ENCODE measurements at places on chromosomes 2 and 18.

GRCh38 chr2:170277951-170278350 is 100.0 kb downstream of the MYO3B start:
- DNase-seq: no peak

DNA sequence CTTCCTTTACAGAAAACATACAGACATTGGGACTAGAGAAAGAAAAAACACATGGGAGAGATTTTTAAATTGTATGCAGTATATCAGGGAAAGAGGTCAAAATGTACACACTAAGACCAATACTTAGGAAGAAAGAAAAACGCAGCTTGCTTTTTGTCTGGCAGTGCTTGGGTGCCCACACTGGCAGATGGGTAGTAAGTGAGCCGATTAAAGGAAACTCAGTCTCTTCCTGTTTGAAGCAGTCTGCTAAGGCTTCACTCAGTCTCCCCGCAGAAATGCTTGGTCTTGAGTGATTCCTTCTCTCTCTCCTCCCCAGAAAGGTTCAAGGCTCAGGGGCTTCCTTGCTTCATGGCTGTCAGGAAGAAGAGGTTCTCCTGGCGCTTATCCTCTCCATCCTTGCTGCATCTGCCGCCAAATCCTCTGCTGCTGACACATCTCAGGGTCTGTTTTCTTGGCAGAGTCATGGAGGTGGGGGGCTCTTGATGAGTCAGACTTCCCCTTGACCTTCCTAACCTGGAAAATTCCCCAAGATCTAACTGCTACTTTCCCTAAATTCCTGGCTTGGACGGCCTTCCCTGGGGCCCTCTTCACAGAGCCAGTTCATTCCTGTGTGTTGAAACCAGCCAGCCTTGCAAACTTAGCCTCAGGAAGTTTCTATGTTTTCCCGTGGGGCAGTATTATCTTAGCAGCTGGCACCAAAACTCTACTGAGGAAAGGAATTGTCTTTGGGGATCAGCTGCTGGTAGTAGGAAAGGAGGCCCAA is 10.5 kb upstream of the TMSB10 start:
- peak; percentile 32 for DNase-seq

- no peak for DNase-seq
Measured at GRCh38 chr18:58038063-58038462, 6.0 kb upstream of the NEDD4L start.

DNA sequence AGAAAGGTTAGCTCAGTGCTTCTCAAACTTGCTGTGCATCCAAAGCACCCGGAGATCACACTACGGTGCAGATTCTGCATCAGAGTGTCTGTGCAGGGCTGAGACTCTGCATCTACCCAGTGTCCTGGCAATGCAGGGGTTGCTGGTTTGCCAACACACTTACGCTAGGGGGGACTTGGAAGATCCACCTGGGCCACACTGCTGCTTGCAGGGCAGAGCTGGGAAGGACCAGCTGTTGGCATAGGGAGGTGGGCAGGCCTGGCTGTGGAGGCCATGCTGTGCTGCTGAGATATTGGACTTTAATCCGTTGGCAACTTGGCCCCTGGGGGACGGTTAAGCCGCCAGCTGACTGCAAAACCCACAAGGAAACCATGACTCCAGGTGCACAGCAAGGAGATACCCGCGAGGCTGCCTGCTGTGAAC is 397.6 kb upstream of the HS6ST1 start:
- DNase-seq: no peak

DNA sequence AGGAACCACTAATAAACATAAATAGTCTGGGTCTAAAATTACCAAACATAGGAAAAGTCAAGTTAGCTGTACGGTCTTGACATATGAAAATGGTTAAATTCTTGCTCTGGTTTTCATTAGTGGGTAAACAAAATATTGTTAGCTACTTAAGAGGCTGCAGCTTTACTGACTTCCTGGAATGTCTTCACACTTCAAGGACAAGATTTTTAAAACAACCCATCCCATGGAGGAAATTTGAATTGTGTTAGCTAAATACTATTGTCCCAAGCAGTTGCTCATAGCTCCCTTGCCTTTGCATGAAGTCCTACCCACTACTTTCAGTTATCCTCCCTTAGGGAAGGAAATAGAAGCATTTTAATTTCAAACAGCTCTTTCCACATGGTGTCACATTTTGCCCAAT is 128.5 kb downstream of the EPHA4 start:
- no peak for DNase-seq

- peak; percentile 74 for DNase-seq
Measured at GRCh38 chr18:812376-813171, 532 bp upstream of the YES1 start.

GRCh38 chr2:39304200-39304599 is 60.4 kb upstream of the CDKL4 start:
- no peak for DNase-seq

- no peak for DNase-seq
Measured at GRCh38 chr2:236659758-236660150, 90.1 kb downstream of the ACKR3 start.

GRCh38 chr2:239461291-239462190 is 60.7 kb upstream of the HDAC4 start:
- no peak for DNase-seq

- no peak for DNase-seq
Measured at GRCh38 chr2:195406886-195407603, 250.0 kb upstream of the SLC39A10 start.

DNA sequence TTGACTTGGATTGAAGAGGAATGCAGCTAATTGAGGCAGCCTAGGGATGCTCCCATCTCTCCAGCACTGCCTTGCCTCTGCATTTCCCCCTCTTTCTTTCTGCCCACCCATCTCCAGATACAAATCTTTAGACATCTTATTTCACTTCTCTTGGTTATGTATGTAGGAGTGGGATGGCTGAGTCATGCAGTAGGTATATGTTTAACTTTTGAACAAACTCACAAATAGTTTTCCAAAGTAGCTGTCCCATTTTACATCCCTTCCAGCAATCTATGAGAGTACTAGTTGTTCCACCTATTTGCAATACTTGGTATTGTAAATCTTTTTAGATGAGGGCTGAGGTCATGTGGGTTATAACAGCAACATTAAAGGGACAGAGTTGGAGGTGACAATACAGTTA is 329.9 kb downstream of the DYSF start:
- no peak for DNase-seq

- DNase-seq: no peak
Measured at GRCh38 chr2:228509021-228509420, 327.5 kb upstream of the SPHKAP start.

- DNase-seq: no peak
Measured at GRCh38 chr2:105754994-105755393, 10.3 kb downstream of the NCK2 start.

GRCh38 chr18:39274535-39274934 is 1708.9 kb upstream of the CELF4 start:
- DNase-seq: peak; percentile 1

- DNase-seq: peak; percentile 60
Measured at GRCh38 chr2:236946871-236947270, 138.8 kb upstream of the COPS8 start.

DNA sequence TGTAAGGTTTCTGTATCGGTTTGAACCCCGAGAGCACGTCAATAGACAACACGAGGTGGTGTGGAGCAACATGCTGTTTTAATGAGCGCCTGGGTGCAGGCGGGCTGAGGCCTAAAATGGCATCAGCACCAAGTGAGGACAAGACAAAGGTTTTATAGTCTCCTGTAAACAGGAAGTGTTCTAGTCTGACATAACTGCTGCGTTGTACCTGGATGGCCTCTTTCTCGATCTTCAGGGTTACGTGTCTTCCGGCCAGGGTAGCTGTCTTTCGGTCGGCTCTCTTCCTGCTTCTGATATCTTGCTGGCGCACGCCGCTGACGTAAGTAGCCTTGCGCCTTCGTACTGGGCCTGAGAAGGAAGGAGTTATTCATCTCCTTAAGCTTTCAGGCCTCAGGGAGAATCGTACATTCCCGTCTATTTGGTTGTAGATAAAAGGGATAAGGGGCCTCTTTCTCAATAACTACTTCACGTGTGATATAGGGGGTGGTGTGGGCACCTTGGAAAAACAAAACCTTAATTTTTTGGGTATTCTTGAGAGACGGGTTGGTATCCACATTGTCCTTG is 53.5 kb downstream of the KYNU start:
- DNase-seq: no peak

GRCh38 chr2:104703669-104704068 is 150.2 kb upstream of the POU3F3 start:
- DNase-seq: no peak

DNA sequence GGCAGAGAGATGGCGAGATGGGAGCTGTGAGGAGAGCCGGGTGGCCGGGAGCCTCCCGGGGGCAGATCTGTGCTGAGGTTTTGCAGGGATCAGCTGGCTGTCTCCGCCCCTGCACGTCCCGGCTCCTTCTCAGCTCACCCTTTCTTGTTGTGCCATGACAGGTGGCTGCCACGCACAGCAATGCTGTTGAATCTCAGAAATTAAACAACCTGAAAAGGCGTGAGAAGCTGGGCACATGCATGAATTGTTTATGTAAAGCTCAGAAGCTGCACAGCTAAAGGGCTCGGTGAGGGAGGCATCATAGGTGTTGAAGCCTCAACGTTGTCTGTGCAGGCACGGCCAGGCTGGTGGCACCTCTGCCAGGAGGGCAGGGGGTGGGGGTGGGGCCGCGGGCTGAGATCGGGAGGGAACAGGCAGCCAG is 858 bp upstream of the RTP5 start:
- no peak for DNase-seq

DNA sequence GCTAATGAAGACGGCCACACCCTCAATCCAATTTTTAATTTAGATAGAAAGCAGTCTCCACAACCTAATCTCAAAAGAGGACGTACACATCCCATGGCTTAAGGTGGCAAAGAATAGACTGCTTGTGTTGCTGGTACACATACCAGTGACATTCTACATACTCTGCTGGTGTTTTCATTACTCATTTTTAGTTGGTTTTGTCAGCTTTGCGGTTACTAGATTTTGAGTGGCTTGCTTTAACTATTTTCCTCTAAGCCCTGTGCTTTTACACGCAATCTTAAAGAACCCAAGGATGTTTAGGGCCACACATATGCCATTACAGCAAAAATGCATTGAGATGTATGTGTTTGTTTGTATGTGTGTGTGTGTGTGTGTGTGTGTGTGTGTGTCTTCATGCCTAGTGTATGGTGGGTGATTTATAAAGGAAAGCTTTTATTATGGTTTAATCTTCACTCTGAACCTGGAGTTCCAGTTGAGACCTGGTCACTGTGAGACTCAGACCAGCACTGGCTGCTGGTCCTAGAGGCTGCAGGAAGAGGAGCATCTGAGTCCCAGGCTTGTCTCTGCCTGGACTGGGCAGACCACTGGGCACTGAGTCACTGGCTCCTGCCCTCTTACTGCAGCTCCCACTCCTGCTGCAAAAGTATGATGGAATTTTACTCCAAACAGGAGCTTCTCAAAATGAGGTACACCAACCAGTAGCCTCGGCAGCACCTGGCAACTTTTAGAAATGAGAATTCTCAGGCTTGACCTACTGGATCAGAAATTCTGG is 415.9 kb downstream of the NBAS start:
- no peak for DNase-seq

- DNase-seq: no peak
Measured at GRCh38 chr2:48514348-48515003, 15.5 kb upstream of the STON1 start.

- DNase-seq: no peak
Measured at GRCh38 chr2:177728399-177728765, 335.8 kb downstream of the AGPS start.

- no peak for DNase-seq
Measured at GRCh38 chr2:45009303-45009927, at the start of gene SIX2. SIX2 (minus strand) TSS chr2:45009452; CDS start chr2:45009110, 342 bp downstream.

GRCh38 chr18:32337347-32337746 is 133.3 kb downstream of the GAREM1 start:
- DNase-seq: no peak

GRCh38 chr2:84781942-84782716 is 98.8 kb downstream of the TRABD2A start:
- DNase-seq: no peak

- no peak for DNase-seq
Measured at GRCh38 chr18:54856105-54856646, 27.9 kb downstream of the RAB27B start.

DNA sequence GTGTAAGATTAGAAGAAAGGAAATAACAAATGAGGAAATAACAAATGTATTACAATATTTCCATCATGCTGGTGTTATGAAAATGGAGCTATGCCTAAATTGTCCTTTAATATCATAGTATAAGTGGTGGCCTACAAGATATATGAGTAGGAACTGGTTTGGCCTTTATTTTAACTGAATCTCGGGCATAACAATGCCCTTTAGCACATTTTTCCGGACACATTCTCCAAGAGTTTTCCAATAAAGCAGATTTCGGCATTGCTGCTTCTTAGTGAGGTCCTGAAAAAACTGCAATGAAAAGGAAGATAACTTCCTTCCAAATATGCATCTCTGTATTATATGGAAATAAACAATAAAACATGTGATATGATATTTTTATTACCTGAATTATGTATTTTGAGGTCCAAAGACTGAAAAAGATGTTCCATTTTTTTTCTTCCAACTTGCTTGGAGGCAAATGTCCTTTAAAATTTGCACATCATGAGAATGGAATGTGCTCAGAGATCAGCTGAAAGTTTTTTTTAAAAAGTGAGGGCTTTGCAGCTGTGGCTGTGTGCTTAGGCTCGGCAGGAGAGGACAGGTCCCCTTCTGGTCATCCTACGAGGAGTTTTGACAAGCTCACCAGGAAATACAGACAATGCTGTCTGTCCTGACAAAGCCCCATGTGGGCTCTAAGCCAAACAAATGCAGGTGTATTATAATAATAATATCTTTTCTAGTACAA is 132.3 kb upstream of the RND3 start:
- DNase-seq: peak; percentile 22

GRCh38 chr2:174846218-174846617 is 81.9 kb upstream of the CHRNA1 start:
- DNase-seq: no peak

DNA sequence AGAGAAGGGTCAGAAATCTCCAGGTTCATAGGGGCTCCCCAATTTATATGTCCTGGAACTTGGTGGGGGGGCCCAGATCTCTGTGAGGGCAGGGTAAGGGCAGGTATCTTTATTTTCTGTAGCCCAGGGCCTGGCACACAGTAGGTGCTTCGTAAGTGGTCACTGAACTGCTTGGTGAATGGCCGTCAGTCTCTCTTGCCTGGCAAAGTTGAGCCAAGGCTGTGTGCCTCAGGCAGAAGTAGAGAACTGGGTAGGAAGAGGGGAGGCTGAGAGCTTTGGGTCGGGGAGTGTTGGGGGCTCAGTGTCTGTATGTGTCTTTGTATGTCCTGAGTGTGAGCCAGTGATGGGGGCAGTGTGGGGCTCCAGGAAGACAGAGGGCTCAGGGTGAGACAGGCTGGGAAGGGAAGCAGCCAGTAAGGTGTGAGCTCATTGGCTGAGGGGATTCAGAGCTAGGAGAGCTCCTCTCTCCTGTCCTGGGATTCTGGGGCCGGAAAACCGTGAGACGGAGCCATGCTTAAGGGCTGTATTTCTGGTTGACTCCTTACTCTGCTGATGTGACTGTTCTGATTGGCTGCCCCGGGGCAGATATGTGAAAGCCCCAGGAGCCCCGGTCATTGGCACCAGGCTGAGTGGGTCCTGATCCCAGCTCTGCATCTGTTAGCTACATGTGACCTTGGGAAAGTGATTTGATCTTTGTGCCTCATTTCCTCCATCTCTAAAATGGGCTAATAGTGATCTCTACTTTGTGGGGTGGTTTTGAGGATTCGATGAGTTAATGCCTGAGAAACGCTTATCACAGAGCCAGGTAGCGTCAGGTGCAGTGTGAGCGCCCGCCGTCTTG is 30.3 kb downstream of the STEAP3 start:
- DNase-seq: no peak

Data from SK-MEL-5 (cell line).